ENCODE measurements at places on chromosomes 16 and 17. TPM values are rescaled to one million over a fixed set of nuclear protein-coding genes. Genes with fewer than 3 reads are reported as not detected.

DNA sequence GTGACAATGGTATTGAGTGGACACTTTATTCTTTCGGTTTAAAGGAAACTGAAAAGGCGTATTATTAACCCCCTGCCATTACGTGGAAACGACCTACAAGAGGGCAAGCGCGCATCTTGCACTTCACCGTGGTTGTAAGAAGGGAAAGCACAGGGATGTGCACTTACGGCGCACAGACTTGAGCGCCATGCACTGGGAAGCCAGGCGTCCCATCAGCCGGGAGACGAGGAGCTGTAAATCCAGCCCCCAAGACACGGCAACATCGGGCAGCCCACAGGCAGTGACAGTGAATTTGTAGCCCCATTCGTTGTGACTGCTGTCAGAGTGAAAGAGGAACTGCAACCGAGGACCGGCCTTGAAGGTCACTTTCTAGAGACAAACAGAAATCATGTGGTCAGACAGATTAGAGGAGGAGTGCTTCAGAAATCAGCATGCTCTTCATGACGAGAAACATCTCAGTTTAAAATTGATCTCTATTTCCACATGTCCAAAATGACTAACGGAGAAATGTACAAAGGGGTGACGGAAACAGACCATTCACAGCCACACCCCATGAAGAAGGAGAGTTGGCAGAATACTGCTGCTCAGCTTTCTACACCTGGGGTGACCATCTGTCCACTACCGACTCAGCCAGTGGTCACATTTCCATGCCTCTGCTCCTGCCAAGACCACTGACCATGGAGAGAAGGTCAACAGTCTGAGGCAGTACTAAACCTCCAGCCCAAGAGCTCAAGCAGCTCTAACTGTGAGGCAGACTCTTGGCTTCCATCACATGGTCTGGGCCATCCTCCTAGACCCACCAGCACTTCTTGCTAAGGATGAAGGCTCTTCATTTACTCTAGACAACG lies 68.6 kb downstream of the ZZEF1 start:
- no peak overlapping the region for H3K4me3 ChIP-seq
- no peak overlapping the region for H3K27ac ChIP-seq
- no peak for DNase-seq
- H3K36me3 ChIP-seq, result peaks cover 82% of the 10 kb centered on the region

- no peaks in the 10 kb centered on the region for H3K36me3 ChIP-seq
- no peak overlapping the region for H3K4me3 ChIP-seq
- no peaks in the 10 kb centered on the region for H3K4me1 ChIP-seq
- no peak for DNase-seq
- no peak overlapping the region for H3K27ac ChIP-seq
Measured at GRCh38 chr16:8760021-8760420, 37.4 kb downstream of the TMEM186 start.

C17orf78 gene
- total RNA-seq, result not detected

DNA sequence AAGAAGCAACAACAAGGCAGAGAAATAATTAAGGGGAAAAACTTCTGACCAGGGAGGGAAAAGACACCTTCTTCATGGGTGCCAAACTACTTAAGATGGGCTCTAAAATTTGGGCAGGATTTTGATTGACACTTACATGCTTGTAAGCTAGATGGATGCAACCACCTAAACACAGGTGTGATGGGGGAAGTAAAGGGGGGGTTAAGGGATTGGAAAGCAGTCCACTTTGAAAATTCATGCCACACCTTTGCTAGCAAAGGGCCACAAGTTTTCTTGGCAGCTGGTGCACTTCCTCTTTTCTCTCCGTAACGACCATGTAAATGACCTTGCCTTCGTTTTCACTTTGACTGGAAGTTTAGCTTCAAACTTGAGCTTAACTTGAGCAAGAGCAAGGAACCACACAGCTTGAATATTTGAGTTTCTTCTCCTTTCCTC lies 14.3 kb upstream of the PRKAR1A start:
- no peaks in the 10 kb centered on the region for H3K36me3 ChIP-seq
- DNase-seq, result no peak
- H3K27ac ChIP-seq, result no peak overlapping the region
